ENCODE measurements at places on chromosomes 2 and 18.

- DNase-seq: no peak
These were observed 48.1 kb downstream of the BCL11A start for GRCh38 chr2:60505240-60505879.

- DNase-seq: no peak
These were observed 242.9 kb downstream of the ARL6IP6 start for GRCh38 chr2:152961351-152961750.

- DNase-seq: peak; percentile 79
These were observed at the start of the genes ASB3 and ERLEC1 for GRCh38 chr2:53786705-53787613. Gene ASB3 (minus strand): TSS chr2:53786953. CDS start chr2:53765572, 21,381 bp downstream. Gene ERLEC1 (plus strand): TSS chr2:53787044. CDS start chr2:53787211, 167 bp downstream.

GRCh38 chr2:179886-180285 lies 83.9 kb downstream of the SH3YL1 start:
- no peak for DNase-seq

- DNase-seq: no peak
These were observed 101.9 kb downstream of the AQP4 start for GRCh38 chr18:26763446-26764110.

- DNase-seq: no peak
These were observed 160.1 kb downstream of the HAUS1 start for GRCh38 chr18:46264255-46264654.

DNA sequence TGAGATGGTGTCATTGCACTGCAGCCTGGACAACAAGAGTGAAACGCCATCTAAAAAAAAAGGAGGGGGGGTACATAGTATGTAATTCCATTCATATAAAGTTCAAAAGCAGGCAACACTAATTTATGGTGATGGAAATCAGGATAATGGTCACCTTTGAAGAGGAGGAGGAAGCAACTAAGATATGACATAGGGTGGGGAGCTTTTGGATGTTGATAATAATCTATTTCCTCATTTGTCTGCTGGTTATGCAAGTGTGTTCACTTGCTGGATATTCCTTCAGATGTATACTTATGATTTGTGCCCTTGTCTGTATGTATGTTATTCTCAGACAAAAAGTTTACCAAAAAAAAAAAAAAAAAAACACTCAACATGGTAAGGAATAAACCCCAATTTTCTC lies 28.6 kb upstream of the ATIC start:
- DNase-seq: no peak
